Mesendoderm (in vitro differentiated cells): ENCODE measurements at places on chromosomes 5 and 9.

- DNase-seq = peak; percentile 85
Observed at GRCh38 chr9:96344458-96345180, 38.9 kb downstream of the SLC35D2 start.

DNA sequence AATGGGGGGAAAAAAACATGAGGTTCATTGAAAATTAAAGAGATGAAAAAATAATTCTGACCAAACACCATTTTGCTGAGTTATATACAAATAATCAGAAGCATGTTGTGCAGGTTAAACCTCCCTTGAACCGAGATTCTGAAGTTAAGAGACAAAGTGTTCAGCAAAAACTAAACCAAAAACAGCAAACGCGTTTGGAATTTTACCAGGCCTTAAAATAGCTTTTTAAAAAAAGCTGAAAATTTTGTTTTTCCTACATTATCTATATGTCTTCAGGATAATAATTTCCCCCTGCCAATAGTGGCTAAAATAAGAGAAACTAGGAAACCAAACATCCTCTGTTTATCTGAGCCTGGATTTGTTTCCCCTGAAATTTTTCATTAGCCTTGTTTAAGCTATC, 191.7 kb upstream of the DAPK1 start:
- no peak for DNase-seq

- DNase-seq = no peak
Observed at GRCh38 chr5:16732356-16732755, 115.6 kb upstream of the RETREG1 start.

GRCh38 chr5:24094081-24094679, 550.6 kb downstream of the CDH10 start:
- no peak for DNase-seq

- DNase-seq = no peak
Observed at GRCh38 chr5:147369742-147370374, 135.0 kb downstream of the STK32A start.

DNA sequence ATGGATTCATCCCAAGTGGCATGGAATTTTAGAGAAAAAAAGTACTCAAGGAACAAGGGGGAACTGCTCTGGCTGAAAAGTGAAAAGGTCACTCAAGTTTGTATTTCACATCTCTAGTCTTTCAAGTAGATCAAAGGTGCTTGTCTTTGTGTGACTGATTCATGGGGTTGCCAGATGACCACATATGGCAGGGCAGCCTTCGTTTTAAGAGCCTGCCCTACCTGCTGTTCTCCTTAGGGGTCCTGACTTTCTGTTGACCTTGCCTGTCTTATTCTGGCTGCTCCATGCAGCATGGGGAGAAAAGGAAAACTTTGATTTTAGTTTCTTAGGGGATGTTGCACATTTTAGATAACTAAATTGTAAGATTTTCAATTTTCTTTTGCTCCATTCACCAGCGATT, 877.7 kb downstream of the TLE1 start:
- DNase-seq = peak; percentile 13

DNA sequence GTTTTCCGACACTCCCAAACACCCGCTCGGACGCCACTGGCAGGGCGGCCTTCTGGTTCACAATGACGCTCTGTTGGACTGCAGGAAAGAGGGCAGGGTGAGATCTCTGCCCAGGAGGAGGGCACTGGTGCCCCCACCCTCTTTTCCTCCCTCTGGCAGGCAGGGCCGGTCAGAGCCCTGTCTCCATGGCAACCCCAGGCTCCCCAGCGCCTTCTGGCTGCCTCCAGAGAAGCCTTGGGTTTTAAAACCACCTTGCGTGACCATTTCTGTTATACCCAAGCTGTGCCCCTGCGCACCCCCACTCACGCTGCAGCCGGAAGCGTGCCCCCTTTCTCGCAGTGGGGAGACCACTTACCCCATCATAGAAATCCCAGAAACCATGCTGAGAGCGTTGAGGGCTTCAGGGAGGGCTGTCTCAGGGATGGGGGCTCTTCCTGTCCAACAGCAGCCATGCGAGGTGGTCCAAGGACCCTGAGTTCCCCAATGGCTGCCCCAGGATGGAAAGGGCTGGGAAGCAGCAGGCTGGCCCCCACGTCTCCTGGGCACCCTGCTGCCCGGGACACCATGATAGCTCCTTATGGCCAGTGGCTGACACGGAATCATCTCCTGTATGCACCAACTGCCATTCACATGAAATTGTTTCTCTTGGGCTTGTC, 7.3 kb downstream of the C9orf50 start:
- no peak for DNase-seq

GRCh38 chr5:92730486-92730885, 850.5 kb downstream of the NR2F1-AS1 start:
- DNase-seq = no peak

DNA sequence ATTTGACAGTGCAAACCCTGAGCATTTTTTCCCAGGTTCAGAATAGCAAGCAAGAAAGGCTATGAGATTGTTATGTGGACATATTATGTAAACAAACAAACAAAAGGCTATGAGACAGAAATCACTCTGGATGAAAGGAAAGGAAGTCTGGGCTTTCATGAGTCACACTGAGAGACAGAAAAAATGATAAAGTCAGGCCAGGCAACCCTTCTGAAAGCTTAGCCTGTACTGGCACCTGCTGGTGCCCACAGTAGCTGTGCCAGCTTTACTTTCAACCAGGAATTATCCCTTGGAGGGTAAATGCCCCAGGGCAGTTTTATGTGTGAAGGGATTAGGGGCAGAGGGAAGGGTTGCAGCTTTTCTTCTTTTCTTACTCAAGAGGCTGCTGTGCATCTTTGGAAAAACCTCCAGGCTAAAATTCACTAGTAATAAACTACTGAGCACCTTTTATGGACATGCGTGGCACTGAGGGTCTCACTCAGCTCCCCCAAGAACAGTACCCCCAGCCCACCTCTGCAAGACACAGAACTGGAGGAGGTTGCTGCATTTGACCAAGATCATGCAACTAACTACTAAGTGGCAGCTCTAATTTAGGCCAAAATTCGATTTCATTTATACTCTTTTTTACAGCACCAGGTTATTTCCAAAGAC, 41.7 kb downstream of the ACTL7B start:
- DNase-seq = peak; percentile 58

- DNase-seq = no peak
Observed at GRCh38 chr5:67363180-67363709, 166.6 kb upstream of the CD180 start.

GRCh38 chr9:26301046-26301445, 591.6 kb downstream of the CAAP1 start:
- DNase-seq = no peak

DNA sequence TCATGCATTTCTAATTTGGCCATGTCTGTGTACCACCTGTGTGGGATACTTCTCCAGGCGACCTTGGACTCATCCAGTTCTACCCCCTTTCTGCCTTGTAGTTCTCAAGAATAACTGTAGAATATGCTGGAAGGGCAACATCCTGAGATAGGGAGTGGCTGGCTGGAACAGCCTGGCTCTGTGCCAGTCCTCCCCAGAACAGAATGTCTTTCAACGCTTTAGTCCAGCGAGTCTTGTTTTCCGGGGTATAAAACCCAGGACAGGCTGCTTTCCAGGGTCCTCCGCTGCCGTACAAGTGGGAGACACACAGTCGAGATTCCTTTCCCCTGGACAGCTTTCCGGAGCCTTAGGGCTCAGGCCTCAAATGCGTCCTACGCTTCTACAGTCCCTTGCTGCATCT, 45.4 kb upstream of the XPA start:
- no peak for DNase-seq

GRCh38 chr5:73691302-73692080, 65.5 kb downstream of the ARHGEF28 start:
- DNase-seq = no peak

- DNase-seq = no peak
Observed at GRCh38 chr9:27183701-27184100, 74.7 kb downstream of the TEK start.

- no peak for DNase-seq
Observed at GRCh38 chr5:34622098-34622400, 34.1 kb upstream of the RAI14 start.

GRCh38 chr5:167709625-167710024, 581.8 kb upstream of the WWC1 start:
- DNase-seq = no peak

GRCh38 chr9:90478821-90479220, 163.8 kb downstream of the DIRAS2 start:
- DNase-seq = peak; percentile 92

DNA sequence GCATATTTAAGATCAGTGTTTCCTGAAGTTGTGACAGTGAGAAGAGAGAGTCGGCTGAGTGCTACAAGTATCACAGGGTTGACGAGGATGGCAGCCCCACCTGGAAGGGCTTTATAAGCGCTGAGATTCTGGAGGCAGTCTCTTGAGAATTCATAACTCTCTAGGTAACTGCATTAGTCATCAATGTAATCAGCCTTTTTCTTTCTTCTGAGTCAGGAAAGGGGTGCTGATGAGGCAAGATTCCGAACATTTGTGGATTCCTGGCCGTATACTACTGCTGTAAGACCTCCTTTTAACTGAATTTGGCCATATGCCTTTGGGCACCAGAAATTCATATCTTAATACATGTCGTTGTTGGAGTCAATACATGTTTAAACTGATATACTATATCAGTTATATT, 6.6 kb upstream of the RNF20 start:
- DNase-seq = no peak

DNA sequence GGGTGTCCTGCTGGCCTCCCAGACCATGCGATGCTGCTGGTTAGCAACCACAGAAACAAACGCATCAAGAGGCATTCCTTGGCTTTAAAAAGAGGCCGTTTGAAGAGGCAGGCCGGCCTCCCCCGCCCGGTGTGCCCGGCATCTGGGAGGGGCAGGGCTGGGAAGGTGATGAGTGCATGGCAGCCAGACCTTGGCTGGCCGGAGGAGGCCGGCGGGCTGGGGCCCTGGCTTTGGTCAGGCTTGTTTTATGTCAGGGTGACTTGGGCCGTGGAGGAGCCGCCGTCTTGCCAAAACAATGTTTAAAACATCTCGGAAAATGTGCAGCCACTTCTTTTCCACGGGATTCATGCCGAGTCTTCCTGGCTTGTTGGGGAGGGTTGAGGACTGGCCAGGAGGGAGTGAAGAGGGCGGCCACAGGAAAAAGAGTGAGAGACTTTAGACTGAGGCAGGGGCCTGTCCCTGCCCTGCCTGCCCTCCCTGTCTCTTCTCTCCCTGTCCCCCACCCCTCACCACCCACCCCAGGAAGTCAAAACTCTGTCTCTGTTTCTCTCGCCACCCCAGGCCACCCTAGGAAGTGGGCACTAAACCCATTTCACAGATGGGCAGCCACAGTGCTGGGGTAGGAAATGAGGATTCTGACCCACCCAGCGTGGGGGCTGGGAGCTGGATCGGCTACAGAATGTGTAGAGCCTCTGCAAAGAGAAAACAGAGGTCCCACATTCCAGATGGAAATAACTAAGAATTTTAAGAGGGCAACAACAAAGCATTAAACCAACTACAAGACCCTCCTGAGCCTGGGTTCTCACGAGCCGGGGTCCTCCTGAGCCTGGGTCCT, 143.0 kb downstream of the RXRA start:
- peak; percentile 45 for DNase-seq
